Liver (tissue), 10 donors: ENCODE measurements at places on chromosomes 1 and 21. TPM values are rescaled to one million over a fixed set of nuclear protein-coding genes. Genes with fewer than 3 reads are reported as not detected.

- no peak for DNase-seq
Measured at GRCh38 chr1:53137729-53138128, 4.7 kb downstream of the SLC1A7 start.

The PAQR6 gene
- 0.23 TPM for total RNA-seq

DNA sequence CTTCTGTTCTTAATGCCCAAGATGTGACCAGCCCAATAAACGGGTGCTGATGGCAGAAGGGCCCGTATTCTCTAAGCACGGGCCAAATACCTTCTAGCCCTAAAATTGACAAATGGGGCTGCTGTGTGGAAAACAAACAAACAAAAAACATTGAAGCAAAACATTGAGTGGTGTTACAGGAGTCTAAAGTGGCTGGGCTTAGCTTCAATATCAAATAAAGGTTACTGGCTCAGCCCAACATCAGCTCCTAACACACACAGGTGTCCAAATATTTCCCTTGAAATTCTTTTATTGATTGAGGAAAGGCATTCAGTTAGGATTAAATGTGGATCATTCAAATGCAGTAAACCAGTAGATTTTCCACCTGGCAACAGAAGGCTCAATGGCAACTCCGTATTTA is 13.3 kb upstream of the TTF2 start:
- no peak for DNase-seq

DNA sequence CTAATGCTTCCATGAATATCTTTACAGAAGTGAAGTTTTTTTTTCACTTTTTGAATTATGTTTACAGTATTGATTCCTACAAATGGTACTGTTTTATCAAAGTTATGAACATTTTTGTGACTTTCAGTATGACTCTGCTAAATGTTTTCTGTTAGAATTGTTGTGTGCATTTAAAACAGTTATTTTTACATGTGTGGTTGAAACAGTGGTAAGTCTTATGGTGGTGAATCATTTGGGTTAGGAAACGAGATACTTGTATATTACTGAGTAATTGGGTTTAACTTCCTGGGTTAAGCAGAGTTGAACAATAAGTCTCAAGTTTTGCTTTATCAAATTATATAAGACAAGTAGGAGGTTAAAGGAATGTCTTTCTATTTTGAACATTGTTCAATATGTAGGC is 66.8 kb downstream of the VPS13D start:
- no peak for DNase-seq

- DNase-seq: no peak
Measured at GRCh38 chr1:207345644-207346477, 24.4 kb downstream of the CD55 start.

- no peak for DNase-seq
Measured at GRCh38 chr1:116514708-116515525, 55.9 kb downstream of the CD58 start.

DNA sequence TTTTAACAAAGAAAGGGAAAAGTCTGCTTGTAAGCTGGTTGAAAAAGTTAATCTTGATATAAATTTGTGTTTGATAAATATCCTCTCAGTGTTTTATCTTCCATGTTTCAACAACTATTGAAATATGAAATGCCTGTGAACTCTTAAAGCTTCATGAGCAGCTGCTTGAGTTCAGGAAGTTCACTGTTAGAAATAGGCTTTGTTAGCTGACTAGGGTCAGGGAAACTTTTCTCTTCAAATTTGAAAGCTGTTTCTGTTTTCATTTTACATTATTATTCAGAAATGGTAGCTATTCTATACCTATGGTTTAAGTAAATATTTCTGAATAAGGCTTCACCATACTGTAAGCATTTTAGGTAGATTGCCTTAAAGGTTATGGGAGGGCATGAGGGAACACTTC is 191.7 kb downstream of the HS2ST1 start:
- no peak for DNase-seq

- DNase-seq: no peak
Measured at GRCh38 chr1:37169743-37170275, 135.5 kb upstream of the GRIK3 start.

GRCh38 chr1:1847890-1848289 is 43.0 kb downstream of the GNB1 start:
- no peak for DNase-seq

The DDI2 gene
- 72.5 TPM for total RNA-seq

DNA sequence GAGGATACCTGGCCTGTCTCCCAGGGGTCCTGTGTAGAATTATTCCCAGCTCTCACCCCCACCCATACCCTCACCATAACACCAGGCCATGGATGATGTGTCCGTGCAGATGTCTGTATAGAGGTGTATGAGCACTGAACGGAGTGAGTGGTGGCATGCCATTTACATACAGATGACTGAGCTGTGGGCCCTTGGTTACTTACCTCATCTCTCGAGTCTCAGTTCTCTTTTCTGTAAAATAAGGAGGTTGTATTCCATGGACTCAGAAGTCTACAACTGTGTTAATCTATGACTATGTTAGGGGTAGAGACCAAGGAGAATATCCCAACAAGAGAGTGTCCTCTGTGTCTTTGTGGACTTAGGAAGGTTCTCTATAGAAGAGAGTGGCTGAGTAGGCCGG is 65.6 kb upstream of the CD1D start:
- DNase-seq: no peak

DNA sequence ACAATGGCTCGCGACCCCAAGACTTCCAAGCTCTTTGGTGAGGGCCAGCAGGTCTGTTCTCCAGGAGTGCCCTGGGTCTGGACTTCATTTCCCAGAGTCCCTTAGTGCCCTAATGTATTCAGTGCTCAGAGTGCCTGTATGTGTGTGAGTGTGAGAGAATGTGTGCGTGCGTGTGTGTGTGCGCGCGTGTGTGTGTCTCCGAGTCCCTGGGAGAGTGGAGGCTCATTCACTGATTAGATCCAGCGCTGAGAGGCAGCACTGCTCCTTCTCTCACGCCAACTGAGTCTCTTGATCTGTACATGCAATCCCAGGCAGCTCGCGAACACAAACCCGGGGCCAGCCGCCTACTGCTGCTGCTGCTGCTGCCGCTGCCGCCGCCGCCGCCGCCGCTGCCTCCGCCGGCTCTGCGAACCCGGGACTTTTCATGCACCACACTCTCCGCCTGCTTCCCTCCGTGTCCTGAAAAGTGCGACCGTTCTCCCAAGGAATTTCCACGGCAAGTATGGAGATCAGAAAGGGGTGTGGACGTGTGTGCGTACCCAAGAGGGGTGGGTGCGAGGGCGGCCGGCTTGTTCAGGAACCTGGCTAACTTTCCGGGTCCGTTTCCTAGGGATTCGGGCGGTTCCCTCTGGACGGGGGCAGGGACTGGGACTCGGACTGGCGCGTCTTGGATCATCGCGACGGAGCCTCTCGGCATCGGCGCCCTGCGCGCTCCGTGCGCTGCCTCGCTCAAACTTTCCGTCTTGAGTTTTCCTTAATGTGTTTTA is at the start of gene RNF220:
Gene RNF220, plus strand, starts transcription at position 225 of the 767 bp plus-strand sequence.
- DNase-seq: peak; percentile 51

The AGBL4 gene
- not detected for total RNA-seq
